ENCODE measurements at places on chromosomes 7 and 10.

- DNase-seq: no peak
These were observed 15.8 kb upstream of the LIPN start for GRCh38 chr10:88744002-88744401.

DNA sequence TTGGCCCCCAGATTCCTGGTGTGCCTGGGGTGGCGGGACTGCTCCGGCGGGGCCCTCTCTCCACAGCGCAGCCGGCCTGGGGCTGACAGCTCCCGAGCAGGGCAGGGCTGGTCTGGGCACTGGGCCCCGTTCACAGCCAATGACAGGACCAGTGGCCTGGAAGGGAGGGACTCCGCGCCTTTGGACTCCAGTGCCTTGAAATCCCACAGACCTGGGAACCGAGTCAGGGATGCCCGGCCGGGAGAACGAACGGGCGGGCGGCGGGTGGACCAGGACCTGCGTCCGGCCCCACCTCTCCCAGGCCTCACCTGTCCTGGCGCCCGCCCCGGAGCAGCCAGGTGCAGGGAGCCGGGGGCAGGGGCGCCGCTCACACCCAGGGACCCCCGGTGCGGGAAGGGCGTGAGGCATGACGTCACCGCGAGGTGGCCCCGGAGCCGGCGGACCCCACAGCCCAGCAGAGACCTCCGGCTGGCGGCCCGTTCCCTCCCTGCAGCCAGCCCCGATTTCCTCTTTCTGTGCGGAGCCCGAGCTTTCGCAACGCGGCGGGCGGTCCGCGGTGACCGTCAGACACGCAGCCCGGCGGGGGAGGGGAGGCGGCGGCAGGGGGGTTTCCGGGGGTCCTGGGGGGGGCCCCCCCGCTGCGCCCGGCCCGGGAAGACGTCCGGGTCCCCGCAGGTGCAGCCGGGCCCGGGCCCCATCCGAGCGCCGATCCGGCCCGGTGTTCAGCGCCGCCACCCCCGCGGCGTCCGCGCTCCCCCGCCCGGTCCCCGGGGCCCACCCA lies 743 bp downstream of the ADAP1 start:
- no peak for DNase-seq

DNA sequence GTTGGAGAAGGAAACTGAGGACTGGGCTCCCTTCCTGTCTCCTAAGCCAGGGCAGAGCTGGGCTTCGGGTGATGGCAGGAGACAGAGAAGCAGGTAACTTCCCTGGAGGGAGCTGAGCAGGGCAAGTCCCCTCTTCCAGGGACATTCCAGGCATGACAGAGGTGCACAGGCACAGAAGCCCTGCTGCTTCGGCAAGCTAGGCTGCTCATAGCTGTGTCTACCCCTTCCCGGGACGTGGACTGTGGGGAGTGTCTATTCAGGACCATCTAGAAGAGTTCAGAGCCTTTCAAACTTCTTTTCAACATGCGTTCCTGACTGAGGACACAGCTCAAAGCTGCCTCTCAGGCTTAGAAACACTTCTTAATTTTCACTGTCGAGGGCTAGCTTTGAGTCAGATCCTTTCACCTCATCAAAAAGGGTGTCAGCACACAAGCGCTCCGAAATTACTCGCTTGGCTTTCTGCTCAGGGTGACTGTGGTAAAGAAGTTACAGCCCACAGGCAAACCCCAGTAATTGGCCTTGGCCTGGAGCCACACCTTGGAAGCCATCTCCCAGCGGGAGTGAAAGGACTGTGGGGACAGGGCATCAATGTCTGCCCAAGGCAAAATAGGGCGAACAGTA lies 63.7 kb upstream of the STEAP1B start:
- DNase-seq: no peak

DNA sequence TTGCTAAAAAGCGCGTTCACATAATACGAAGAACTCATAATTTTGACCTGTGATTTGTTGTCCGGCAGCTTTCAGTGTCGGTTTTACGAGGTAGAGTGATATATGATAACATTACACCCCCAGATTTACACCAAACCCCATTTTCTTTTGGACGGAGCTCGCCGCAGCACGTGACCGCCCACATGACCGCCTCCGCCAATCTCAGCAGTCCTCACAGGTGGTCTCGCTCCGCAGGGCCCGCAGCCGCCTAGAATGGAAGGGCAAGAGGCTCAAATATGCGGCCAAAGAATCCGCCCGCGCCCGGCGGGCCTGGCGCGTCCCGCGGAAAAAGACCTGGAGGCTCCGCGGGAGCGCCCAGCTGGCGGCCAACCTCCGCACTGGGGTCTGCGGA lies at the start of gene HOXA7:
Gene HOXA7, minus strand, starts transcription at position 168 of the 391 bp plus-strand sequence. Its CDS starts 130 bp downstream, at position 38.
- no peak for DNase-seq

- DNase-seq: no peak
These were observed 17.0 kb downstream of the TRA2A start for GRCh38 chr7:23514755-23515154.

DNA sequence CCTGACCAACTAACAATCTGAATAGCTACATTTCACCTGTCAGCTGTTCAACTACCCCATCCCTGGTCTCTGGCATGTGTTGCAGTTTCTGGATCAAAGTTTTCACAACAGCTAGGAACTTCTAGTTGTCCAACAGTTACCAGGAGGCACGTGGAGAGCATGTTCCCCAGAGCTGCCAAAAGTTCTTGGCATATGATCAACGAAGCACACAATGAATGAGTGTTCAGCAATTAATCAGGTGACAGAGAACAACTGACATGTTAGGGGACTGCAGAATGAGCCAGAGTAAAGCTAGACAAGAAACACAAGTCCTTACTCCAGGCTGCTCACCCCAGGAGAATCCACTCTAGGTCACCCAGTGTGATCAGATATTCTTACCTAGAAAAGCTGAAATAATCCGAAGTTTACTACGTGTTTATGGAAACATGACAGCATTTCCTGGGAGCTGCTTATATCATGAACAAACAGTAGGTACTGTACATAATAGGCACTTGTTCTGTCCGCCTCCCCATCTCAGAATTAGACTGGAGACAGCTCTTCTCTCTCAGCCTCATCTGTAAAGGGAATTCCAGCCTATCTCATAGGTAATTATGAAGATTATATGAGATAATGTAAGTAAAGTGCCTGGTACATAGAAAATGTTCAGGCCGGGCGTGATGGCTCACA lies 50.6 kb downstream of the ZNF438 start:
- no peak for DNase-seq

GRCh38 chr7:77254429-77254828 lies 54.8 kb upstream of the FGL2 start:
- DNase-seq: no peak

DNA sequence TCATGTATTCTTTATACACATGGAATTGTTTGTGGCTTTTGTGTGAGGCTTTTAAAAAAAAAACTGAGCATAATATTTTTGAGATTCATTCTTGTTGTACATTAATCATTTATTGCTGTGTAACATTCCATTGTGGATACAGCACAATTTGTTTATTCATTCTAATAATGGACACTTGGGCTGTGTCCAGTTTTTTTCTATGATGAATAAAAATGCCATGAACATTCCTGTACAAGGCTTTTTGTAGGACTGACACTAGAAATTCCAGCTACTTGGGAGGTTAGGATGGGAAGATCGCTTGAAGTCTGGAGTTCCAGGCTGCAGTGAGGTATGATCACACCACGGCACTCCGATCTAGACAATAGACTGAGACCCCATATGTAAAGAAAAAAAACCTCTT lies 254.3 kb upstream of the CACNA2D1 start:
- DNase-seq: no peak

GRCh38 chr10:127892743-127893142 lies at the start of gene CLRN3:
Gene CLRN3 (minus strand): TSS chr10:127892941. CDS start chr10:127892784, 157 bp downstream.
- DNase-seq: no peak

GRCh38 chr10:58672845-58673244 lies 160.2 kb downstream of the BICC1 start:
- DNase-seq: no peak

- no peak for DNase-seq
These were observed 87.2 kb downstream of the TCF7L2 start for GRCh38 chr10:113037218-113037617.

GRCh38 chr7:93629291-93629801 lies 54.8 kb upstream of the CALCR start:
- DNase-seq: no peak

DNA sequence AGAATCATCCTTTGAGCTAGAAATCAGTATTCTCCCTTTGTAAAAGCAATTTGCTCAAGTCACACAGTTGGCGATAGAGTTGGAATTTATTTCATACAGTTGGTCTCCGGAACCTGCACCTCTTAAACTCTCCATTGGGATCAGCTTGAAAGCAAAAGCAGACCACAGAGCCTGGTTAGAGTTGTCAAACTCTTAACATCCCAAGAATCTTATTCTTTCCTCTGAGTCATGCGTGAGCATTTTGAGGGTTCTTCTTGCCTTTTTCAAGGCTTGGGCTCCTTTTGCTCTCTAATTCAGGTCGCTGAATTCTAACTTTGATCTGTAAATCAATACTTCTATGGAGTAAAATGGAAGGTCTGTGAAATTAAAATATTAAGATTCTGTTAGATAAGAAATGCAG lies 19.6 kb upstream of the SCIN start:
- DNase-seq: no peak

GRCh38 chr7:142968229-142968628 lies 6.1 kb upstream of the KEL start:
- DNase-seq: no peak

GRCh38 chr7:111107579-111107978 lies 16.7 kb downstream of the LRRN3 start:
- DNase-seq: no peak

DNA sequence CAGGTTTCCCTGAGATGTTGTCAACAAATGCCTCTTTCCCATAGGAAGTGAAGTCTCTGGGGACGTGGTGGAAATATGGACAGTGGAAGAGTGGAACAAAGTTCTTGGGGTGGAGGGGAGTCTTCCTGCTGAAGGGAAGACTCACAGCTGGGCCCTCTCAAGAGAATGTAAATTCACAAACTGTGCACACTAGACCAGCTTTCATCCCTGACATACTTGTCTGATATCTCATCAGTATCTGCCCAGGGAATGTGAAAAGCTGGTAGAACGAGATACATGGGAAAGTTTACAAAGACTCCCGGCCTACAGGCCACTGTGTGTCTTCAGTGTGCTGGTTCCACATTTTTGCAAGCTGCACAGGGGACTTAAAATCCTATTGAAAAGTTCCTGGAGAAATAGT lies 16.7 kb upstream of the CCDC3 start:
- DNase-seq: no peak

GRCh38 chr10:18658271-18659124 lies 733 bp upstream of the ARL5B start:
- DNase-seq: no peak

DNA sequence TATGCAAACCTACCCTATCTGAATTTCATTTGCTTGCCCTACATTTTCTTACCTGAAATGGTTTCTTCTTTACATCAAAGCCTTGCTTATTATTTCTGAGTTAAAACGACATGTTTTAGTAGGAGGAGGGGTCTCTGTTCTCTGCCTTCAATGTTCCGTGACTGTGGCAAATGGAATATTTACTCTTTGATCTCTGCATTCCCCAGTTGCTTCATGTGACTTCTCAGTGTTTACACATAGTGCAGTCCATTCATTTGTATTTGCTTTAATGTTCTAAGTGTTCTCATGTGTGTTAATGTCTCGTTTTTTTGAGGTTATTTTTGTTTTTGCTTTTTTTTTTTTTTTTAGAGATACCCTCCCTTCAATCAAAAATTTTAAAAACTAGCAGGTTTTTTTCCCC lies 75.8 kb downstream of the GNAI1 start:
- DNase-seq: no peak

GRCh38 chr10:48934672-48935501 lies 4.8 kb downstream of the LRRC18 start:
- no peak for DNase-seq

GRCh38 chr7:88278881-88279280 lies 27.8 kb downstream of the STEAP4 start:
- DNase-seq: no peak

DNA sequence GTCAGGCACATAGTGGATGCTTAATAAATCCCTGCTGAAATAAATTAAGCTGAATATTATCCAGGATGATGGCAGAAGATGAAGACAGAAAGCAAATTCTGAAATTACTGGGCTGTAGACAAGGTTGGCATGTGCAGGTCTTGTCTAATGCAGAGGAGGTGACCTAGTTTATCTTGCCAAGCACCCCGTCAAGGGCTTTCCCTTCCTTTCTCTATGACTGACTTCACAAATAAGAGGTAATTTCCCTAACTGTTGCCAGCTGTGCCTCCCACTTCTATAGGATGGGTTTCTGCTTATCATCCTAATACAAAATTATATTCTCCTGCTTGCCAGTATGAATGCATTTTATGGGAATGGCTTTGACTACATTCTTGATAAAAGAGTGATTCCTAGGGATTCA lies 38.0 kb downstream of the LHFPL3 start:
- DNase-seq: no peak

GRCh38 chr10:110916554-110917346 lies 2.2 kb downstream of the BBIP1 start:
- no peak for DNase-seq

DNA sequence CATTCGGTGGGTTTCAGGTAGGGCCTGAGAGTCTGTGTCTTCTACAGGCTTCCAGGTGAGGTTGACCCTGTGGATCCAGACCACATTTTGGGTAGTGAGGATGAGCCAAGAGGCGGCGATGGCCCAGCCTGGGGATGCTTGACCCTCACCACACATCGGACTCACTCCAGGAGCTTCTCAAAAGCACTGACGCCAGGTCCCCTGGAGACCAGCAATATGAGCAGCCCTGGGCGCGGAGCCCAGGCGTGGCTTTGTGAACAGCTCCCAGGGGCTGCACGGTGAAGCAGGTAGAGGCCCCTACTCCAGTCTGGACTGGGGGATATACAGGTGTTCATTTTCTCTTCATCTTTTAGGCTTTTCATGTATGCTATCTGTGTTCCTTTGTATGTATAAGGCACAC lies 139.7 kb upstream of the PCBD1 start:
- DNase-seq: no peak

DNA sequence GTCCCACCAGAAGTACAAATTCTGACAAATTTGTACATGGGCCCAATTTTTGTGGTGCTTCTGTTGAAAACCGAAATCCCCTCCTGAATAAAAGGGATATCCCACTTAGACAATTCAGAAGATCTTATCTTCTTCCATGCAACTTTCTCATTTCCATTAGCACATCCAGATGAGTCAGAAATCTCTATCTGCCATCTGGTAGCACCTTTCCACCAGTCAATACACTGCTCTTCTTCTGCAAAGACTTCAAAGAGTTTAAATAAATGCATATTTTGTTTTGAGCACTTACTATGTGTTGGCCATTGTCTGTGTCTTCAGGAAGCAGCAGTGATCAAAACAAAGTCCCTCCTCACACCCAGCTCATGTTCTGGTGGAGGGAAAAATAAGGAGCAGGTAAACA lies 12.7 kb upstream of the KLF6 start:
- no peak for DNase-seq

- no peak for DNase-seq
These were observed 1.5 kb downstream of the LZTS2 start for GRCh38 chr10:101000915-101001658.

- DNase-seq: no peak
These were observed 7.6 kb downstream of the CPA2 start for GRCh38 chr7:130274296-130274695.
